ENCODE measurements at places on chromosomes 3 and 15. TPM values are rescaled to one million over a fixed set of nuclear protein-coding genes. Genes with fewer than 3 reads are reported as not detected.

BRK1 gene
- 123 TPM for total RNA-seq

PIERCE2 gene
- total RNA-seq: 0.73 TPM

SLC12A8 gene
- 1.6 TPM for total RNA-seq

TIMP4 gene
- total RNA-seq: 12.7 TPM

ARPP21 gene
- total RNA-seq: not detected

ZBBX gene
- not detected for total RNA-seq

RCN2 gene
- 47.3 TPM for total RNA-seq

CMTM8 gene
- total RNA-seq: 0.98 TPM

MAP2K1 gene
- 25.6 TPM for total RNA-seq

WDR93 gene
- total RNA-seq: not detected

CHL1 gene
- total RNA-seq: 0.20 TPM
